ENCODE measurements at places on chromosomes 16 and 17.

DNA sequence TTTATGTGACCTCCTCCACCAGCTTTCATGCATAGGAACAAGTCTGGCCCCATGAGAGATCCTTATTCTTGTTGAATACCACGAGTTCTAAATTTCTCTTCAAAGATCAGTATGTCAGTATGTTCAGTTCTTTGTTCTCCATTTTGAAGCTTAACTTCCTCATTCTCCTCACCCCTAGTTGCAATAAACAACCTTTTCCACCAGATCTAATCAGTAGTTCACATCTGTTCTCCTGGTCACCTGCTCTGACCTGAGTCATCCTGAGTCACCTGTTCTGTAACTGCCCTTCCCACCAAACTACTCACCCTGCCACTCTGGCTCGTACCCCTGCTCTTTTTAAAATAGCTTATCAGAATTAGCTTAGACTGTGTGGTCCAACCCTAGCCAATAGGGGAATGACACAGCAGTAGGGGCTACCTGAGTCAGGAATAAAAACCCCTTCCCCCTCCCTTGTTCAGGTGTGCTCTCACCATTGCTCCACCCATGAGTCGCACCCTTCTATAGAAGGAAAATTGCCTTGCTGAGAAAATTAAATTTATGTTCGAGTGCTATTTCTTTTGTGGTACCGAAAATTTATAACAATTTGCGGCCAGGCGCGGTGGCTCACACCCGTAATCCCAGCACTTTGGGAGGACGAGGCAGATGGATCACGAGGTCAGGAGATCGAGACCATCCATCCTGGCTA is 94.6 kb downstream of the EMP2 start:
- no peak for DNase-seq

- DNase-seq: no peak
Measured at GRCh38 chr17:79788455-79788854, 8.4 kb downstream of the CBX8 start.

GRCh38 chr16:27476240-27476639 is 73.5 kb downstream of the GTF3C1 start:
- DNase-seq: no peak

- DNase-seq: no peak
Measured at GRCh38 chr17:68718465-68718864, 117.3 kb upstream of the FAM20A start.

DNA sequence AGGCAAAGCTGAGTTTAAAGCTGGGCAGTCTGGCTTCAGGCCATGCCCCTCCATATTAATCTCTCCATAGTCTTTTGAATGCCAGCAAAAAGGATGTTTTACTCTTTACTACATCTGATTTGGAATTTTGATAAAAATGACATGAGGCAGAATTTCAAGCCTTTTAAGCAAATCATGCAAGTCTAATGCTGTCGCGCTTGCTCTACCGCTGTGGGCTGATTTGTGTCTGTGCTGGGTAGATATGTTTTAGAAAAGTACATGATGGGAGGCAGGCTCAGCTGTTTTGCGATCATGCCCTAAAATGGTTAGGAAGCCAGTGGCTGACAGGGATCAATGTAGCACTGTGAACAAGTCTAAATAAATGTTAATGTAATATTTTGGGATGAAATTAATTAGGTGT is 311.9 kb downstream of the CA10 start:
- DNase-seq: no peak

- DNase-seq: no peak
Measured at GRCh38 chr17:32756696-32757095, 120.2 kb downstream of the MYO1D start.

DNA sequence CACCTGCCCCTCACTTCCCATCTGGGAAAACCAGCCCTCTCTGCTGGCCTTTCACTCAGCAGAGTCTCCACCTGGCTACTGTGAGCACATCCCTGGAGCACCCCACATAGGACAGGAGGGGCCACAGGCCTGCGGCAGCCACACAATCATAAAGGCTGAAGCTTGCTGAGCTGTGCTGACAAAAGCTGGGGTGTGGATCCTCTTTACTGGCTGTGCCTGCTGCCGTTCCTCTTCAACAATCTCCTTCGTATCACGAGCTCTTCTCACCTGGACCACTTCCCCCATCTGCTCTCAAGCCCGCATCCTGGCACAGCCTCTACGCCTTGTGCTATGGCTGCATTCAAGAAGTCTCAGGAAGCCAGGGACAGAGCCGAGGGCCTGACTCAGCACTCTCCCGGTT is 86.1 kb downstream of the ZNF778 start:
- no peak for DNase-seq

DNA sequence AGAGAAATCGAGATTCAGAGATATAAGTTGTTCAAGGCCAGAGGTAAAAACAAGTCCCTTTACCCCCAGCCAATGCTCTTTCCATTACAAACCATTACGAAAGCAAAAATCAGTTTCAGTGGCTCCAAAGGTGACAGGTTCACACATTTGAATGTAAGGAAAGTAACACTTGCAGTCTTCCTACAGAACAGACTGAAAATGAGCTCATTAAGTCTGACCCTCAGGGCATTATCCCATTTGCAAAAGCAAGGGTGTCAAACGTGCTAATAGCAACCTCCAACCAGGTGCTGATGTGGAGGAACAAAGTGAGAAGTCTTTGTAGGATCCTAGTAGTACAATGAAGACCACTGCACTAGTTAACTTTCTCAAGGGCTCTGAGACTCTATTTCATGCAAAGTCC is 65.2 kb downstream of the XPO6 start:
- DNase-seq: no peak

DNA sequence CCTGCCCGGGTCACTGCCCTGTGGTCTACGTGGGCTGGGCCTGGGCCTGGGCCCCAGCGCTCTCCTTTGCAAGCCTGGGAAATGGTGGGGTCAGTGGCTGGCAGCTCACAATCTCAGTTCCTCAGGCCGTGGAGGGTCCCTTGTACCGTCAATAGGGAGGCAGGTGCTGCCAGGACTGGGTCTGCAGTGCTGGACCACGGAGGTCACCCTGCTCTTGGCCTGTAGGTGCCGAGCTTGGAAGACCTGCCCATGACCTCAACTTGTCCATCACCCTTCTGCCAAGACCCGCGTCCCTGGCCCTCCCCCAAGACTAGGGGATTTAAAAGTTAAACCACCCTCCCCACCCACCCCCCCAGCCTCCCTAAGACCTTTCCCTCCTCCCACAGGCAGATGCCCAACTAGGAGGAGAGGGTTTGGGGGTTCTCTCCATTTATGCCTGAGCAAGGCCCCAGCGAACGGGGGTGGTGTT is 2.5 kb downstream of the TBX2 start:
- DNase-seq: no peak

DNA sequence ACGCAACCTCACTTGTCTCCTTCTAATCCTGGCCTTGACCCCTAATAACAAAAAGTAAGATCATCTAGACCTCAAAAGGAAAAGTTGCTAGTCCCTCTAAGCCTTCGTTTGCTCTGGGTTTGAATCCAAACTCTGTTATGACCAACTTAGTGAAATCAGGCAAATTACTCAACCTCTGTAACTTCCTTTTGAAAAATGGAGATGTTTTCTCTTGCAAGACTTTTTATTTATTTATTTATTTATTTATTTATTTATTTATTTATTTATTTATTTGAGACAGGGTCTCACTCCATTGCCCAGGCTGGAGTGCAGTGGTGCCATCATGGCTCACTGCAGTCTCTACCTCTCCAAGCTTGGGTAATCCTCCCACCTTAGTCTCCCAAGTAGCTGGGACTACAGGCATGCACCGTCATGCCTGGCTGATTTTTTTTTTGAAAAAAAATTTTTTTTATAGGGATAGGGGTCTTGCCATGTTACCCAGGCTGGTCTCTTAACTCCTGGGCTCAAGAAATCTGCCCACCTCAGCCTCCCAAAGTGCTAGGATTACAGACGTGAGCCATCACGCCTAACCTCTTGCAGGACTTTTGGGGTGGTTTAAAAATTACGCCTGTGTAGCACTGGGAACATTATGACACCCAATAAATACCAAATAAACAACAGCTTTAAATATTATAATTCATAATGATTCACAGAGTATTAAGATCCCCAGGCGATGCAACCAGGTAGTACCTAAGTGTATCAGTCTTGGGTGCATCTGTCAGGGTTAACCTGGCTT is 63.4 kb downstream of the PITPNC1 start:
- DNase-seq: no peak

GRCh38 chr17:57636274-57636673 is 108.8 kb downstream of the CCDC182 start:
- DNase-seq: no peak

GRCh38 chr17:6392609-6393350 is 42.1 kb downstream of the AIPL1 start:
- no peak for DNase-seq

DNA sequence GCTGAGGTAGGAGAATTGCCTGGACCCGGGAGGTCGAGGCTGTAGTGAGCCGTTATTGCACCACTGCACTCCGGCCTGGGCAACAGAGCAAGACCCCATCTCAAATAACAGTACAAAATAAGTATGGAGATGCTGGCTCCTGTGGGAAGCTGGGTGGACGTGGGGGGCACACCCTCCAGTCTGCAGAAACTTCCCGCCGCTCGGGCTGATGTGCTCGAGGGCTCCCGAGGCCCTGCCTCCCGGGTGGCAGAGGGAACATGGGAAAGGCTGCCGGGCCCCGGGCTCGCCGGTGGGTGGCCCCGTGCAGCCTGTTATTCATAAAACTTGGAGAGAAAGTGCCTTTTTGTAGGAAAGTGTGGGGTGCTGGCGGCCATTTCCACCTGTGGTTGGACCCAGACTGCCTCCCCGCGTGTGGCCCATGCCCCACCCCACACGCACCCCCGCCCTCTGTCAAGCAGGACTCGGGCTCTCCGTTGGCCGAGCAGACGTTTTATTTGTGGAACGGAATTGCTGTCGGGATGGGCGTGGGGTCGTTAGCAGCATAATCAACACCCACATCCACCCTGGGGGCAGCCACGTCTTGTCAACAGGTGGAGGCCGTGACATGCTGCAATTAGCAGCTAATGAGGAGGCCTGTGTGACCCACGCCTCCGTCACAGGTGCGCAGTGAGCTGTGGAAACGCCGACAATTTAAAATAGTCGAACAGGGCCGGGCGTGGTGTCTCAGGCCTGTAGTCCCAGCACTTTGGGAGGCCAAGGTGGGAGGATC is 7.4 kb upstream of the CIAO3 start:
- DNase-seq: no peak

- DNase-seq: no peak
Measured at GRCh38 chr17:17149520-17150447, 56.3 kb downstream of the PLD6 start.

DNA sequence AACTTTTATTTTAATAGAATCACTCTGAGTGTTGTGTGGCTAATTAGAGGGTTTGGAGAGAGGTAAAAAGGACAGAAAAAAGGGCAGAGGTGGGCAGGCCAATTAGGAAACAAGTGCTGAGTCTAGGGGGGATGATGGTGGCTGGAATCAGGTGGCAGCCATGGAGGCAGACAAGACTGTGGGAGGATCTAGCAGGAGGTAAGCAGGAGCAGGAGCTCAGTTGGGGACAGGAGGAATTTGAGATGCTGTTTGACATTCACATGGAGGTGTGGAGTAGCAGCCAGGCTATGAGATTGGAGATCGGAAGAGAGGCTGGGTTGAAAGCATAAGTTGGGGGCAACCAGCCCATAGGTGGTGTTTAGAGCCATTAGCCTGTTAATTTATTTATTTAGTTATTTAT is 3.7 kb upstream of the MT4 start:
- no peak for DNase-seq

- DNase-seq: no peak
Measured at GRCh38 chr16:50737420-50737959, 4.4 kb upstream of the CYLD start.

DNA sequence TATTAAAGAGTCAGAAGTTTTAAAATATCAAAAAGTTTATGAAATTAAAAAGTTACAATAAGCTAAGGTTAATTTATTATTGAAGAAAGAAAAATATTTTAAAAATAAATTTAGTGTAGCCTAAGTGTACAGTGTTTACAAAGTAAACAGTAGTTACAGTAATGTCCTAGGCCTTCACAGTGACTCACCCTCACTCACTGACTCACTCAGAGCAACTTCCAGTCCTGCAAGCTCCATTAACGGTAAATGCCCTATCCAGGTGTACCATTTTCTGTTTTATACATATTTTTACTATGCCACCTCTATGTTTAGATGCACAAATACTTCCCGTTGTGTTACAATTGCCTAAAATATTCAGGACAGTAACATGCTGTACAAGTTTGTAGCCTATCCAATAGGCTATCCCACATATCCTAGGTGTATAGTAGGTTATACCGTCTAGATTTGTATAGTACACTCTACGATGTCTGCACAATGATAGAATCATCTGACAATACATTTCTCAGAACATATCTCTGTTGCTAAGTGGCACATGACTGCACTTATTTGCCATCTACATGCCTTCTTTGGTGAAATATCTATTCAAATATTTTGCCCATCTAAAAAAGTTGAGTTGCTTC is 67.2 kb upstream of the WSB1 start:
- no peak for DNase-seq

GRCh38 chr16:23500212-23500861 is 10.0 kb downstream of the GGA2 start:
- no peak for DNase-seq

DNA sequence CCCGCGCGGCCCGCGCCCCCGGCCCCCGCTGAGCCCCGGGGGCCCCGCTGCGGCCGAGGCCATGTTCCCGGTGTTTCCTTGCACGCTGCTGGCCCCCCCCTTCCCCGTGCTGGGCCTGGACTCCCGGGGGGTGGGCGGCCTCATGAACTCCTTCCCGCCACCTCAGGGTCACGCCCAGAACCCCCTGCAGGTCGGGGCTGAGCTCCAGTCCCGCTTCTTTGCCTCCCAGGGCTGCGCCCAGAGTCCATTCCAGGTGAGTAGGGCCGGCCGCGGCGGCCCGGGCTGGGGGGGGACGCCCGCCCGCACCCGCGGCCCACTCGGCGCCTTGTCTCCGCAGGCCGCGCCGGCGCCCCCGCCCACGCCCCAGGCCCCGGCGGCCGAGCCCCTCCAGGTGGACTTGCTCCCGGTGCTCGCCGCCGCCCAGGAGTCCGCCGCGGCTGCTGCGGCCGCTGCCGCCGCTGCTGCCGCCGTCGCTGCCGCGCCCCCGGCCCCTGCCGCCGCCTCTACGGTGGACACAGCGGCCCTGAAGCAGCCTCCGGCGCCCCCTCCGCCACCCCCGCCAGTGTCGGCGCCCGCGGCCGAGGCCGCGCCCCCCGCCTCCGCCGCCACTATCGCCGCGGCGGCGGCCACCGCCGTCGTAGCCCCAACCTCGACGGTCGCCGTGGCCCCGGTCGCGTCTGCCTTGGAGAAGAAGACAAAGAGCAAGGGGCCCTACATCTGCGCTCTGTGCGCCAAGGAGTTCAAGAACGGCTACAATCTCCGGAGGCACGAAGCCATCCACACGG is 504 bp downstream of the MAZ start:
- peak; percentile 82 for DNase-seq

- no peak for DNase-seq
Measured at GRCh38 chr17:79706931-79707850, 23.6 kb upstream of the ENPP7 start.

- DNase-seq: peak; percentile 71
Measured at GRCh38 chr16:1054660-1055556, 17.6 kb upstream of the SSTR5 start.

GRCh38 chr17:55420776-55421178 is 858 bp downstream of the MMD start:
- DNase-seq: peak; percentile 60
